A549 (cell line): ENCODE measurements at places on chromosomes 2 and 18.
A peak's percentile ranks its signal among the peaks of the same experiment; 100 is the strongest.

GRCh38 chr2:191435141-191435540 is 189.9 kb downstream of the MYO1B start:
- DNase-seq, result no peak

GRCh38 chr2:105385731-105386540 is 12.9 kb downstream of the FHL2 start:
- DNase-seq, result no peak

- DNase-seq, result peak; percentile 7
These were observed 72.8 kb downstream of the AQP4 start for GRCh38 chr18:26792661-26793060.

DNA sequence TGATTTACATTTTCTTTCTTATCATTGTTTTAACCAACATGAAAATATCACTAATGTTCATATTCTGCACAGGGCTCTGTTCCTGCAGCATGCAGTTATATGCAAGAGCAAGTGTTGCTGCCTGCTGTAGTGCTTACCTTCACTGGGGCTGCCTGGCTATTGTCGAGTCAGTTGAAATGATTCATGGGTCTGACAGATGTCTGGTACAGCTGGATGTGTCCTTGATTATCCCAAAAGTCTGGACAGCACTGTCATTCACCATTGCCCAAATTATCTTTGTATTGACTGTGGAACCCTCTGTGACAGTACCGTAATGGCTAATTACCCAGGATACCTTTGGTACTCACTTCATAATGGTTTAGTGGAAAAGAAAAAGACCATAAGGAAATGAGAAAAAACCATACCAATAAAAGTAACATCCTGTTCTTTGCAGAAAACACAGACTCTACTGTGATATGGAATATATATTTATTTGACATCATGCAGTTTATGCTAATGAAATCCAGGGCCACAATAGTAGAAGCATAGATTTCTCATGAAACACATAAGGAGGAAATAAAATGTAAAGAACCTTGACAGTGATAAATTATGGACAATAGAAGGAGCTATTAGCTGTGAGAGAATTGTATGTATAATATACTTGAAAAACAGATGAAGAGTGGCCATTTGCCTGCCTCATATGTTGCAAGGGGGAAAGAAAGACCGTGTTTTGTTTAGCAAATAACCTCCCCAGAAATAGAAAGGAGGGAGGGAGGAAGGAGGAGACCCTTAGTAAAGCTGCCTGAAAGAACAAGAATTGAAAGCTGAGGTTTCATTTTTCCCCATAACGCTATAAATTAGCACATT is 249.8 kb upstream of the ATP5MC3 start:
- DNase-seq, result no peak

GRCh38 chr2:240453461-240454105 is 18.1 kb downstream of the GPC1 start:
- no peak for DNase-seq

- DNase-seq, result no peak
These were observed 1183.6 kb downstream of the LRP1B start for GRCh38 chr2:140947236-140947635.

DNA sequence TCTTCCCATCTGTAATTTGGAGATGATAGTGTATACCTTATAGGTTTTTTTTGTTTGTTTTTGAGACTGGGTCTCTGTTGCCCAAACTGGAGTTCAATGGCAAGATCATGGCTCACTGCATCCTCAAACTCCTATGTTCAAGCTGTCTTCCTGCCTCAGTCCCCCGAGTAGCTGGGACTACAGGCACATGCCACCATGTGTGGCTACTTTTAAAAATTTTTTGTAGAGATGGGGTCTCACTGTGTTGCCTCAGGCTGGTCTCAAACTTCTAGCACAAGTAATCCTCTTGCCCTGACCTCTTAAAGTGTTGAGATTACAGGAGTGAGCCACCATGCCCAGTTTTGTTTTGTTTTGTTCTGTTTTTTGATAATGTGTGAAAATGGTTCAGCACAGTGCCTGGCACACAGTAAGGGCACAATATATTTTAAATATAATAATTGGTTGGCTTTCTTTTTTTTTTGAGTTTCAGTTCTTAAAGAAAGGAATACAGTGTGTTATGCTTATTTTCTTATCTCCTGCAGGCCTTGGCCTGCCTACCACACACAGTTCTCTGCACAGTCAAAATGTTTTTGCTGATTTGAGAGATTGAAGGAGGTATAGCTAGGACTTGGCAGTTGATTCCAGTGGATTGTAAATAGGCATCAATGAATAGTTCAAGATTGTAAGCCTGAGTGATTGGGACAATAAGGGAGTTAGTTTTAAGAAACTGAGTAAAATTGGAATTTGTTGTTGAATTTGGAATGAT is 6.1 kb downstream of the ACTR3 start:
- no peak for DNase-seq

GRCh38 chr2:171325886-171326585 is 107.8 kb downstream of the METTL8 start:
- DNase-seq, result no peak

DNA sequence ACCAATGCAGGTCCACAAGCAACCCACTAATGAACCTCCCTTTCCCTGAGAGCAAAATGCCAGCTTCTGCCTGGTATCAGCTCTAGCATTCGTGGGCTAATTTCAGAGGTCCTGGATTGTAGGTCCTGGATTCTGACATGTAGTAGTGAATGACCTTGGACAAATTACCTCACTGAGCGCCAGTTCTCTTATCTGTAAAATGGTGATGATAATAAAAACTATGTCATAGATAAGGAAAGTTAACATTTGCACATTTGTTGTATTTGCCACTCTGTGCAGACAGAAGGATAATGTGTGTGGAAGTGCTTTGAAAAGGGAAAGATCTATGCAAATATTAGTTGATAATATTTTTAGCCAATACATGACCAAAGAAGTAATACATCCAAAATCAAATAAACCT is 4.1 kb upstream of the TET3 start:
- no peak for DNase-seq

DNA sequence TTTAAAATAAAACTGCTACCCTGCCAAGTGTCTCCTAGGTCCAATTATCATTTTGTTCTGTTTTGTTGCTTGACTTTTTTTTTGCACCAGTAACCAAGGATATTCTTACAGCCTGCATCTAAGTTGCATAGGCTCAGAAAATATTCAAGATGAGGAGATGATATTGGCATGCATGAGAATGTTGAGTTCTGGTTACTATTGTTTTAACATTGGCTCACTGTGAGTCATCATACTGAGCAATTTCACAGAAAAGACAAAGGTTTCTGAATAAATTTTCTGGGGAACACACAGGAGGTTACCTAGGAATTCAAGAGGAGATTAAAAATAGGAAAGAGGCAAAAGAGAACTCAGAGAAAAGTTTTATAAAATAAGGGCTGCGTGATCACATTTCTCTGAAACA is 84.8 kb upstream of the POU3F3 start:
- DNase-seq, result no peak

DNA sequence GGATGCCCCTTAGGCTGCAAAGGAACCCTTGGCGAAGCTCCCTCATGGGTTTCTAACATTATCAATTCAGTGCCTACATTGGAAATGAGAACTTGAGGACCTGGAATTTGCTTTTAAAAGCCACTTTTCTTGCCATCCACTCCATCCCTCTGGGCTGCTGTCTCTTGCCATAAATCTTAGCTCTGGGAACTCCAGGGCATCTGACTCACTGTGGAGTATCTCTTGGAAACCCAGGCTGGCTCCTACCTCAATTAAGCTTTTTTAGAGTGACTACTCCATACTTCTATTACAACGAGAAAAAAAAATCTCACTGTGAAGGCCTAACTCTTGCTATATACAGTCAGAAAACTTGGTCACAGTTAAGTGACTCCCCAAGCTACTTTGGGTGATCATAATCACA is 227.2 kb upstream of the SETBP1 start:
- no peak for DNase-seq
